A375 (cell line): ENCODE measurements at places on chromosomes 4 and X. TPM values are rescaled to one million over a fixed set of nuclear protein-coding genes. Genes with fewer than 3 reads are reported as not detected.

Gene TRO
- total RNA-seq = 2.0 and 3.3 TPM in 2 replicates

Gene FMR1NB
- not detected in 2 replicates for total RNA-seq

Gene ADH1C
- not detected in 2 replicates for total RNA-seq

Gene MAGEB3
- not detected in 2 replicates for total RNA-seq

Gene NLGN4X
- 24.3 and 31.8 TPM in 2 replicates for total RNA-seq

Gene SSX2B
- 24.9 and 31.2 TPM in 2 replicates for total RNA-seq

Gene RHOXF2B
- total RNA-seq = not detected in 2 replicates

Gene XAGE1A
- 215 and 216 TPM in 2 replicates for total RNA-seq

Gene ESX1
- not detected in 2 replicates for total RNA-seq

Gene CXCL6
- not detected in 2 replicates for total RNA-seq

Gene CCKAR
- total RNA-seq = not detected in 2 replicates
